ENCODE measurements at places on chromosomes 5 and 9.

GRCh38 chr9:134163371-134164196 is 780 bp downstream of the RNU6ATAC start:
- no peak for DNase-seq

DNA sequence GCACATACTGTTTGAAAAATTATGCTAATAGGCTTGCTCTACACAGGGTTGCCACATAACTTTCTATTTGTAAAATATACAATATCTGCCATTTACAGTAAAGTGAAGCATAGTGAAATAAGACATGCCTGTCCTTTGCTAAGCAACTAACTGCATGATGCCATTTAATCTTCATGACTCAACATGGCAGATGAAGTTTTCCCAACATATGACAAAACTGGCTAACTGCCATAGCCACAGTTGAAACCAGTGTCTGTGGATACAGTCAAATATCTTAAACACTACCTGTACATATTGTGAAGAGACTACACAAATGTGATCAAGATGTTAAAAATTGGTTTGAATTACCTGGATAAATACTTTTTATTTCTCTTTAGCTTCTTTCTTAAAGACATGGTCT is 3.1 kb upstream of the DMAC1 start:
- DNase-seq: no peak

DNA sequence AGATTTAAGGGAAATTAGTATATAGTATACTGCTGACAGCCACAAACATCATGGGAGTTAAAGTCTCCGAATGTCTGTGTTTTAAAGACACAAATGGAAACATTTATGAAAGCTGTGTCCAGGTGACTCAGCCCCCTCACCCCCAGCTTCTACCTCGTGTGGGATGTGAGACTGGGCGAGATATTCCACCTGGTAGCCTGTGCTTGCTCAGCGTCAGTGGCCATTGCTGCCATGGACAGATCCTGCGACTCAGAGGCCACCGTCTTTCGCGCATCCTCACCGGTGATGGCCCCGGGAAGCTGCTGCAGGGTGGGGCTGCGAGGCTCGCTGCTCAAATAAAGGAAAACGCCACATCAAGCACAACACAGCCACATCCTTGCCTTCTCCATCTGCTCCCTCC is 31.2 kb upstream of the EXOC3 start:
- no peak for DNase-seq

- no peak for DNase-seq
Observed at GRCh38 chr5:91028499-91028956, 354.6 kb downstream of the ARRDC3 start.

DNA sequence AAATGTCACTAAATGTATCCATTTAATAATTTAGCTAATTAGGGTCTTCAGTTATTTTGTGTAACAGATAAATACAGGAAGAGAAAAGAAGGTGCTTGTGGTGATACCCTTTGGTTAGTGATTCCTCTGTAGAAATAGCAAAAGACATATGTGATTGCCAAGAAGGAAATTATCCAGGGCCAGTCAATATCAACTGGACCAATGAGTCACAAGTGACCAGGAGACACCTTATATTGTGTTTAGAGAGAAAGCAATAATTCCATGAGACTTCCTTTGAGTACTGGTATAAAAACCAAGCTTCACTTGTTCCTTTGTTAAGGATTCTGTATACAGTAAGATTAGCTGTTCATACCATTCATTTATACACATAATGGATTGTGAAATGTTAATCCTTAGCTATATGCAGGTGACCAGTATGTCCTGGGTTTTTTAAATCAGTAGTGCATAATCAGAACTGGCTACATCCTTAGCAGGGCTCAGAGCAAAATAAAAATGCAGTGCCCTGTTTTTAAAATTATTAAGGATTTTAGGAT is 11.7 kb upstream of the F2R start:
- no peak for DNase-seq

GRCh38 chr9:22256381-22256780 is 190.2 kb upstream of the DMRTA1 start:
- no peak for DNase-seq

GRCh38 chr5:125633523-125633922 is 789.7 kb upstream of the GRAMD2B start:
- no peak for DNase-seq

- DNase-seq: no peak
Observed at GRCh38 chr5:141355641-141356040, 820 bp downstream of the PCDHGA4 start.

DNA sequence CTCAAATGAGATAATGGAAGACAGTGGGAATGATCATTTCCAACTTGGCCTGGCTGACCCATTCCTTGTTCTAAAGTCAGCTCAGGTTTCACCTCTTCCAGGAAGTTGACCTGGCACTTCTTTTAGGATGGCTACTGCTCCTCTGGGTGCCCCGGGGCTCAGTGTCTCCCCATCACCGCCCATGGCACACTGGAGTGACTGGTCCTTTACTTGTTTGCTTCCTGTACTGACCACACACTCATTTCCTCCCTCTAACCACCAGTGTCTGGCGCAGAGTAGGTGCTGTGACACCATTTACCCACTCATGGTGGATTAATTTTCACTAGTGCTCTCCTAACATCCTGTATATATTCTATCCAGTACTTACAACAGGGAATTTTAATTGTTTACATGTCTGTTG is 183.5 kb downstream of the CDK5RAP2 start:
- DNase-seq: no peak

- DNase-seq: no peak
Observed at GRCh38 chr5:170832241-170832640, 29.6 kb upstream of the RANBP17 start.
